ENCODE measurements at places on chromosomes 11 and 22. TPM values are rescaled to one million over a fixed set of nuclear protein-coding genes. Genes with fewer than 3 reads are reported as not detected.

Gene SOX6
- 1.7 TPM for polyA plus RNA-seq

Gene SDHD
- polyA plus RNA-seq, result 166 TPM

Gene LRRN4CL
- polyA plus RNA-seq, result 1.1 TPM

Gene C11orf65
- polyA plus RNA-seq, result not detected

Gene SEPTIN3
- 0.15 TPM for polyA plus RNA-seq

Gene TRIM6
- polyA plus RNA-seq, result 3.7 TPM
